ENCODE measurements at places on chromosomes 7 and 10. TPM values are rescaled to one million over a fixed set of nuclear protein-coding genes. Genes with fewer than 3 reads are reported as not detected.

The PRR15 gene
- total RNA-seq, result 15.9 TPM

The ELMO1 gene
- total RNA-seq, result 508 TPM

The PPP1R3A gene
- not detected for total RNA-seq

The ITGB8 gene
- total RNA-seq, result 4.6 TPM

The CAMK1D gene
- total RNA-seq, result 25.6 TPM

The EXOC6 gene
- total RNA-seq, result 14.0 TPM

The SSBP1 gene
- 32.9 TPM for total RNA-seq

The AOAH gene
- total RNA-seq, result 15.1 TPM

The CPED1 gene
- 9.2 TPM for total RNA-seq

The MYL10 gene
- total RNA-seq, result not detected
